A549 treated with CpdA at 1 μM for 4 hours (cell line): ENCODE measurements at places on chromosomes 3 and 15. TPM values are rescaled to one million over a fixed set of nuclear protein-coding genes. Genes with fewer than 3 reads are reported as not detected.

GAP43 gene
- 0.05 to 0.08 TPM in 2 of 5 replicates, not detected in the others for total RNA-seq

CLDN16 gene
- total RNA-seq, result 0.02 to 0.15 TPM (median 0.06 TPM) in 3 of 5 replicates, not detected in the others

SLC35G2 gene
- total RNA-seq, result 24.5 to 30.2 TPM (median 28.8 TPM) in 5 replicates

FETUB gene
- 0.05 to 0.13 TPM in 2 of 5 replicates, not detected in the others for total RNA-seq

SCN11A gene
- not detected in 5 replicates for total RNA-seq

AADAC gene
- total RNA-seq, result 19.5 to 29.5 TPM (median 22.2 TPM) in 5 replicates

TTLL13 gene
- total RNA-seq, result 0.22 to 1.1 TPM (median 0.47 TPM) in 5 replicates

IGSF11 gene
- 3.9 to 5.8 TPM (median 5.1 TPM) in 5 replicates for total RNA-seq

ACTC1 gene
- total RNA-seq, result 0.22 to 0.63 TPM (median 0.37 TPM) in 5 replicates

PLSCR4 gene
- total RNA-seq, result 3.4 to 5.3 TPM (median 4.6 TPM) in 5 replicates

CILP gene
- total RNA-seq, result 0.03 to 0.06 TPM (median 0.04 TPM) in 4 of 5 replicates, not detected in the other

ADAMTS9 gene
- 0.49 to 0.90 TPM (median 0.70 TPM) in 5 replicates for total RNA-seq

CRYGS gene
- 0.49 to 1.2 TPM (median 0.67 TPM) in 5 replicates for total RNA-seq

TMEM39A gene
- 21.9 to 32.8 TPM (median 28.4 TPM) in 5 replicates for total RNA-seq

FAH gene
- total RNA-seq, result 34.1 to 37.2 TPM (median 35.9 TPM) in 5 replicates

CA12 gene
- total RNA-seq, result 144 to 163 TPM (median 160 TPM) in 5 replicates

TAGLN3 gene
- total RNA-seq, result not detected in 5 replicates

SUSD5 gene
- 3.2 to 4.3 TPM (median 3.5 TPM) in 5 replicates for total RNA-seq

EOMES gene
- total RNA-seq, result 1.8 to 2.5 TPM (median 1.9 TPM) in 5 replicates

FOXL2 gene
- total RNA-seq, result 3.3 to 4.9 TPM (median 4.5 TPM) in 5 replicates

RTP3 gene
- not detected in 5 replicates for total RNA-seq

KBTBD13 gene
- total RNA-seq, result not detected in 5 replicates

PPP1R14D gene
- 0.20 to 0.32 TPM in 2 of 5 replicates, not detected in the others for total RNA-seq

C3orf85 gene
- total RNA-seq, result not detected in 5 replicates

C15orf62 gene
- total RNA-seq, result 0.07 to 0.17 TPM (median 0.13 TPM) in 4 of 5 replicates, not detected in the other

CD200 gene
- not detected in 5 replicates for total RNA-seq

PLOD2 gene
- total RNA-seq, result 116 to 171 TPM (median 139 TPM) in 5 replicates

SH2D7 gene
- not detected in 5 replicates for total RNA-seq

NR2E3 gene
- total RNA-seq, result 0.17 to 0.38 TPM (median 0.21 TPM) in 4 of 5 replicates, not detected in the other

RNU5B-1 gene
- total RNA-seq, result not detected in 5 replicates

CSTA gene
- total RNA-seq, result 0.73 to 1.7 TPM (median 1.1 TPM) in 5 replicates

DCLK3 gene
- total RNA-seq, result not detected in 5 replicates

CHRFAM7A gene
- 3.8 to 7.0 TPM (median 5.1 TPM) in 5 replicates for total RNA-seq

PIK3R4 gene
- total RNA-seq, result 15.7 to 22.1 TPM (median 17.6 TPM) in 5 replicates

CYP1A2 gene
- total RNA-seq, result not detected in 5 replicates

MAGEL2 gene
- not detected in 5 replicates for total RNA-seq

NR1D2 gene
- total RNA-seq, result 5.6 to 7.1 TPM (median 5.9 TPM) in 5 replicates

SPTSSB gene
- total RNA-seq, result not detected in 5 replicates

AMT gene
- total RNA-seq, result 0.09 to 0.38 TPM (median 0.35 TPM) in 4 of 5 replicates, not detected in the other

CPNE9 gene
- 0.13 to 0.41 TPM (median 0.23 TPM) in 4 of 5 replicates, not detected in the other for total RNA-seq

IQCB1 gene
- total RNA-seq, result 9.7 to 15.0 TPM (median 11.1 TPM) in 5 replicates

HGD gene
- 12.7 to 18.2 TPM (median 15.7 TPM) in 5 replicates for total RNA-seq

ESYT3 gene
- total RNA-seq, result 0.61 to 0.87 TPM (median 0.68 TPM) in 5 replicates
